ENCODE measurements at places on chromosomes 11 and 22. TPM values are rescaled to one million over a fixed set of nuclear protein-coding genes. Genes with fewer than 3 reads are reported as not detected.

FGF19 gene
- total RNA-seq = not detected

MOB2 gene
- 36.8 TPM for total RNA-seq

PNPLA3 gene
- 5.9 TPM for total RNA-seq

CALCA gene
- total RNA-seq = not detected

CERK gene
- total RNA-seq = 19.7 TPM

PATE2 gene
- total RNA-seq = not detected

OR8D1 gene
- total RNA-seq = not detected

GPHA2 gene
- not detected for total RNA-seq

OSBP2 gene
- 2.1 TPM for total RNA-seq

DHCR7 gene
- 241 TPM for total RNA-seq
